ENCODE measurements at places on chromosomes 3 and 15. TPM values are rescaled to one million over a fixed set of nuclear protein-coding genes. Genes with fewer than 3 reads are reported as not detected.

Gene PDIA5
- 38.8 TPM for total RNA-seq

DNA sequence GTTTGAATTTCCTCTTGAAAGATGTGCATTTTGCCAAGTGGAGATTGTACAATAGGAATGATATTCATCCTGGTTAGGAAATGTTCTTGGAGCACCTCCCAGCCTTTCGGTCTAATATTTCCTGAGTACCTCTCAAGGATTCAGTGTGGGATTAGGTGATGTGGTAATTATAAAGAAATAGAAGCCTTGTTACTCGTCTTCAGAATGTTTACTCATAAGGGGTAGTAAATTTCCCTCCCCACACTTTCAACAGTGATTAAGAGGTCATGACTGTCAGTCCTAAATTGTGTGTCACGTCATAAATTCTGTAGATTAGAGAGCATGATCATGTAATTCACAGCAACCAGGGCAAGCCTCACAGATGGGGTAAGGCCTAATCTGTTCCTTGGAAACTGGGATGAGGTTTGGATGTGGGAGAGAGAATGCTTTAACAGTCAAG, 633.1 kb upstream of the TBL1XR1 start:
- no peak for DNase-seq

DNA sequence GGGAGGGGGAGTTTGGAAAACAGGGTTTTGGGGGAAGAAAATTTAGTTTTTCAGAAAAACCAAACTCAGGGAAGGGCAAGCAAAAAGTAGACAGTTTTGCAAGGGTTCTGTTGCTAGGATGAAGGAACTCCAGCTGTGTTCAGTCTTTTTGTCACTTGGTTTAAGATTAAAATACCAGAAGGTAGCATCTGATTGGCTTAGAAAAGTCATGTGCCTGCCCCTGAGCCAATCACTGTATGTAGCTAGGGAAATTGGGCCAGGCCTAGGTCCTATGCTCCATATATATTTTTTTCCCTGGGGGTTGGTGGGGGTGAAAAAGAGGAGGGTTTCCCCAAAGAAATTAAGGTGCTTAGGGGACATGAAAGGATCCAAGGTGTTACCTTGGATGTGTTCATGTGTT, 24.3 kb downstream of the CLDN11 start:
- no peak for DNase-seq

DNA sequence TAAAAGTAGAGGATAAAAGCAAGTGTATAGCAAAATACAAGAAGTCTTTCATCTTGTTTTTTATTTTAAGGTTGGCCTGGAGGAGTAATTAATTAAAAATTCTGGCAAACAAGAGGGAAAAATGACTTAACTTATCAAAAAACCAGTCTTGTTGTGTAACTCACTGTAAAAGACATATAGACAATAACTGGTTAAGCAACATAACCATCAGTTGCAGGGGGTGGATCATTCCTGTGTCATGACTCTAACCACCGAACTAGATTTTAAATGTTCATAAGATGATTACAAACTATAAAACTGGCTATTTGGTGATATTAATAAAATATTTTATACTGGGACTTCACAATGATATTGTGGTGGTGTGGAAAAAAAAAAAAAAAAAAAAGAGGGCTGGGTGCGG, 130.6 kb downstream of the STAG1 start:
- DNase-seq = no peak

GRCh38 chr15:52137432-52138357, 25.1 kb upstream of the BCL2L10 start:
- DNase-seq = no peak

DNA sequence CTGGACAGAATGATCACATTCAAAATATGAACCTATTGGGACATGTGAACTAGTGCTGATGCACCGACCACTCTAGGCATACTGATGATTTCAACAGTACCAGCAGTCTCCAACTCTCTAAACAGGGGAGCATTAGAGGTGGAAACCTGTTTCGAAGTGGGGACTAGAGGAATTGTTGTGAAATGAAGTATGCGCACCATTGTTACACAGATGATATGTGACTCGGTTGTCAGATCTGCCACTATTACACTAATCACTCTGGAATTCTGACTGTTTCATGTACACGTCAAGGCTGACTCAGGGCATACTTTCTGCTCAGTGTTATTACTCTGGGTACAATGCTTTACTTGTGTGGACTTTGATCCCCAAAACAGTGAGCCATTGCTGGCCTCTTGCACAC, 198.2 kb upstream of the UBE2E2 start:
- no peak for DNase-seq

- no peak for DNase-seq
These were observed 45.1 kb upstream of the MAGI1 start for GRCh38 chr3:66083784-66084213.

Gene RASGRP1
- 6.8 TPM for total RNA-seq

Gene ISLR
- total RNA-seq = 11.5 TPM

Data from upper lobe of left lung (tissue), 6 donors.